ENCODE measurements at places on chromosomes 12 and 14. TPM values are rescaled to one million over a fixed set of nuclear protein-coding genes. Genes with fewer than 3 reads are reported as not detected.

DNA sequence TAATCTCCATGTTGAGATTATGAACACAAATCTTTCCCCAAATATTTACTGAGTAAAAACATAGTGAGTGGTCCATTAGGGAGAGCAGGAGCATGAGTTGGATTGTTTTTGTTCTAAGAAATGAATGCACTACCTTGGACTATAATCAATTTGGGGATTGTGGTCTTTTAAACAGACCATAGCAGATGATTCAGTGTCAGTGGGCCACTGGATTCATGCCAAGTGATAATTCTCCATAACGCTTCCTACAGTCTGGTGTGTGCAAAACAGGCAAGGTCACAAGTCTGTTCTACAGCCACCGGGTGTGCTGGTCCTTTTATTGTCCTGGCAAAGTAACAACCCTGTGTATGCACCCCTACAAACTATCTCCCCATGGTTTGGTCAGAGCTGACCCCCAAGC is 266.3 kb downstream of the APAF1 start:
- H3K27ac ChIP-seq: no peak overlapping the region
- H3K4me3 ChIP-seq: no peak overlapping the region
- H3K4me1 ChIP-seq: no peaks in the 10 kb centered on the region
- H3K27me3 ChIP-seq: no peaks in the 10 kb centered on the region
- H3K36me3 ChIP-seq: no peaks in the 10 kb centered on the region
- no peak for DNase-seq

DNA sequence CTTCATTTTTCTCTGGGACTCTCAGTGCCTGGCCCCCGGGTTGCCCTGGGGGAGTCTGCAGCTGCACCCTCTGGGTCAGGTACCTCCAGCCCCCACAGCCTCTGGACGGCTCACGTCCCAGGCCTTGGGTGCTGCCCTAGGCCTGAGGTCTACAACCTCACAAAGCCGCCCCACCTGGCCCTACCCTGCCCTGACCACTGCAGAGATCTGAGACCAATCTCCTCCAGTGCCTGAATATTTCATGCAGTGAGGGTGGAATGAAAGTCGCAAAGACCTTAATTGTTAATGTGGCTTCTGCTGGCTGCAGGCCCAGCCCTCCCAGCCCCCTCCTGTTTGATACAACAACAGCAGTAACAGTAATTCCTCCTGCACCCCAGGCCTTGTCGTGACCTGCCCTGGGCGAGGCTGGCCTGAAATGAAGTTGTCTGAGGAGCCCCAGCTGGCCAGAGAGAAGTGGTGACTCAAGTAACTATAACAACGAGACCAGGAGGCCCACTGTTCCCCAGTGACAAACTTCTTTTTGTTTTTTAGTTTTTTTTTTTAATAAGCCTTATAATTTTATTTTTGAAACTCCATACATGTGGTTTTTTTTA is 8.8 kb upstream of the CCDC85C start:
- H3K4me1 ChIP-seq: peaks cover 5% of the 10 kb centered on the region
- H3K4me3 ChIP-seq: no peak overlapping the region
- no peaks in the 10 kb centered on the region for H3K36me3 ChIP-seq
- peaks cover 14% of the 10 kb centered on the region for H3K27me3 ChIP-seq
- no peak overlapping the region for H3K27ac ChIP-seq

DNA sequence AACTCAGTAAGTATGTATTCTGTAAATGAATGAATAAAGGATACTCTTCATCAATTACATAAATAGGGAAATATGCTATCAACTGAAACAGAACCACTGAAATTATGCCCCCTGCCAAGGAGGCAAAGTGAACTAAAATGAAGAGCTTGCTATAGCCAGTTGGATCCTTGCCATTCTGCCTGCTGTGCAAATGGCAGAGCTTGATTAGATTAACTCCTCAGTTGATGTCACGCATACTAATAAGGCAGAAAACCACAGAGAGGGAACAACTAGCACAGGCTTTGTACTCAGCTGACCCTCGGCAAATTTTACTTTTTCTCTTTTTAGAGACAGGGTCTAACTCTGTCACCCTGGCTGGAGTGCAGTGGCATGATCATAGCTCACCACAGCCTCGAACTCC is 36.7 kb upstream of the FERMT2 start:
- H3K4me1 ChIP-seq: no peaks in the 10 kb centered on the region
- no peak overlapping the region for H3K4me3 ChIP-seq
- H3K36me3 ChIP-seq: no peaks in the 10 kb centered on the region
- DNase-seq: no peak

- no peak overlapping the region for H3K27ac ChIP-seq
- H3K36me3 ChIP-seq: no peaks in the 10 kb centered on the region
- H3K4me1 ChIP-seq: no peaks in the 10 kb centered on the region
- no peak overlapping the region for H3K4me3 ChIP-seq
- no peak for DNase-seq
Observed at GRCh38 chr14:47539031-47539461, 136.4 kb downstream of the MDGA2 start.

ENDOU gene
- not detected for total RNA-seq

GRCh38 chr12:100201604-100202423 is 1.2 kb downstream of the ACTR6 start:
- peaks cover 14% of the 10 kb centered on the region for H3K36me3 ChIP-seq
- peaks cover 36% of the 10 kb centered on the region for H3K4me1 ChIP-seq
- no peak overlapping the region for H3K4me3 ChIP-seq
- no peak for DNase-seq

GRCh38 chr14:96191353-96191752 is 13.3 kb upstream of the BDKRB2 start:
- no peak overlapping the region for H3K4me3 ChIP-seq
- no peaks in the 10 kb centered on the region for H3K36me3 ChIP-seq
- H3K4me1 ChIP-seq: no peaks in the 10 kb centered on the region
- no peaks in the 10 kb centered on the region for H3K27me3 ChIP-seq

GRCh38 chr14:100476012-100476822 is 111.0 kb downstream of the BEGAIN start:
- no peaks in the 10 kb centered on the region for H3K4me1 ChIP-seq
- no peaks in the 10 kb centered on the region for H3K27me3 ChIP-seq
- DNase-seq: no peak

DNA sequence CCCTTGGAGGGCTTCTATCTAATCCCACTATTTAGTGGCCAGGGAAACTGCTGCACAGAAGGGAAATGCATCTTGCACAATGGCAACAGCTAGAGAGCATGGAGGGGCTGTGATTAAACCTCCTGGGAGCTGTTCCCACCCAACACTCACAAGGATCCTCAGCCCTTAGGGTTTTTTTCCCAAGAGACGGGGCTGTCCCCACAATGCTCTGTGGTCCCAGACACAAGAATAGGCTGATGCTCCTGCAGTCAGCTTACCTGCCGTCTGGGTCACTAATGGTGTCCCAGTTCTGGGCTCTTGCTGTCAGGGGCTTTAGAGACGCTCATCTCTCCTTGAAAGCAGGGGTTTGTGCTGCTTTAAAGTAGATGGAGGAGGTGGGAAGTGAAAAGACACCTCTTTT is 4.6 kb downstream of the SERPINA1 start:
- H3K4me1 ChIP-seq: no peaks in the 10 kb centered on the region
- H3K27me3 ChIP-seq: no peaks in the 10 kb centered on the region

- no peak for DNase-seq
- no peaks in the 10 kb centered on the region for H3K4me1 ChIP-seq
- no peaks in the 10 kb centered on the region for H3K27me3 ChIP-seq
- peaks cover 3% of the 10 kb centered on the region for H3K36me3 ChIP-seq
Observed at GRCh38 chr14:75703467-75703866, 42.4 kb downstream of the TTLL5 start.

FGF23 gene
- not detected for total RNA-seq

- H3K4me1 ChIP-seq: no peaks in the 10 kb centered on the region
- H3K36me3 ChIP-seq: no peaks in the 10 kb centered on the region
- no peaks in the 10 kb centered on the region for H3K27me3 ChIP-seq
- no peak overlapping the region for H3K4me3 ChIP-seq
- H3K27ac ChIP-seq: no peak overlapping the region
- no peak for DNase-seq
Observed at GRCh38 chr12:87231818-87232217, 797.4 kb downstream of the C12orf50 start.

- no peak overlapping the region for H3K4me3 ChIP-seq
- H3K27me3 ChIP-seq: no peaks in the 10 kb centered on the region
- no peaks in the 10 kb centered on the region for H3K4me1 ChIP-seq
- peaks cover 79% of the 10 kb centered on the region for H3K36me3 ChIP-seq
Observed at GRCh38 chr12:113161415-113162016, 12.0 kb downstream of the CFAP73 start.

MYO1A gene
- 0.54 TPM for total RNA-seq

SOAT2 gene
- total RNA-seq: 1.5 TPM

DNA sequence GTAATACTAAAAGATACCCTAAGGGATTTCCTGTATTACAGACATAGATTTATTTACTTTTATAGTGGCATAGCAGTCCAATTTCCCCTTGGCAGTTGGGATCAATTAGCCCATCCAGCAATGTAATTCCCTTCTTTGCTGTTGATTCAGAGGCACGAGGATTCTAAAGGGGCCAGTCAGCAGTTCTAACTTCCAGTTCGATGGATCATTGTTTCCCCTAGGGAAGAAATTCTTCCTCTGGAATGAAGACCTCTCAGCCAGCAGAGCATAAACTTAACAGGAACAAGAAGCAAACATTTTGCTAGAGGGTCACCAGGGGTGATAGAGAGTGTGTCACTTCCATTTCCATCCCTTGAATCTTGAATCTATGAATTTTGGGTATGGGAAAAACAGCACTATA is 395.7 kb upstream of the NOVA1 start:
- H3K36me3 ChIP-seq: no peaks in the 10 kb centered on the region
- no peaks in the 10 kb centered on the region for H3K4me1 ChIP-seq
- no peak overlapping the region for H3K27ac ChIP-seq
- H3K27me3 ChIP-seq: no peaks in the 10 kb centered on the region

- H3K36me3 ChIP-seq: no peaks in the 10 kb centered on the region
- no peak overlapping the region for H3K27ac ChIP-seq
- H3K4me3 ChIP-seq: no peak overlapping the region
- no peaks in the 10 kb centered on the region for H3K27me3 ChIP-seq
- H3K4me1 ChIP-seq: no peaks in the 10 kb centered on the region
- DNase-seq: no peak
Observed at GRCh38 chr14:101495827-101496775, 65.2 kb upstream of the DIO3 start.

GRCh38 chr14:53108292-53109104 is 44.6 kb downstream of the DDHD1 start:
- H3K27me3 ChIP-seq: no peaks in the 10 kb centered on the region
- peak overlapping the region; percentile 72 for H3K4me3 ChIP-seq
- H3K27ac ChIP-seq: peak overlapping the region; percentile 78
- peaks cover 25% of the 10 kb centered on the region for H3K4me1 ChIP-seq
- no peak for DNase-seq
- H3K36me3 ChIP-seq: no peaks in the 10 kb centered on the region

DNA sequence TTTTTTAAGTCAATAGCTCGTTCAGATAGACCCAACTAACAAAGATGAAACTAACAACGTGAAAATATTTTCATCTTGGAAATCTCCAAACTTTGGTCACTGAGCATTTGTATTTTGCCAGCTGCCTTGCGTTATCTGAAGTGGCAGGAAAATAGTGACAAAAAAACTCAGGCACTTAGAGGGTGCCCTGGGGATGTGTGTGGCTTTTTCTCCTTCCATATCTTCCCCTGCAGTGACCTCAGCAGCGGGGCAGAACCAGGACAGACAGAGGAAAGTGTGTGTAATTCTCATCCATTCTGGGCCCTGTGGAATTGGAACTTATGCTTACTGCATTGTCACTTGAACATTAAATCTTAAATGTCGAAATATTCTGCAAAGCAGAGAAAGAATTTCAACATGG is 152.0 kb downstream of the BCAT1 start:
- no peak overlapping the region for H3K4me3 ChIP-seq
- H3K4me1 ChIP-seq: peaks cover 4% of the 10 kb centered on the region
- no peak for DNase-seq
- H3K27me3 ChIP-seq: no peaks in the 10 kb centered on the region
- no peak overlapping the region for H3K27ac ChIP-seq

- no peaks in the 10 kb centered on the region for H3K36me3 ChIP-seq
- H3K4me3 ChIP-seq: no peak overlapping the region
Observed at GRCh38 chr12:62888454-62889110, 46.4 kb downstream of the PPM1H start.

CISTR gene
- total RNA-seq: not detected

NRDE2 gene
- total RNA-seq: 20.8 TPM
